Caco-2 (cell line): ENCODE measurements at places on chromosomes 1 and 21. TPM values are rescaled to one million over a fixed set of nuclear protein-coding genes. Genes with fewer than 3 reads are reported as not detected.

The C1QA gene
- not detected in 2 replicates for total RNA-seq

The MATN1 gene
- total RNA-seq: not detected in 2 replicates

The TCHHL1 gene
- not detected in 2 replicates for total RNA-seq

The LCA5L gene
- 0.44 and 0.61 TPM in 2 replicates for total RNA-seq

The LYPD8 gene
- total RNA-seq: not detected in 2 replicates

GRCh38 chr1:184035719-184036516 is 1.6 kb downstream of the COLGALT2 start:
- DNase-seq: peak; percentile 46

GRCh38 chr1:226215239-226215638 is 8.2 kb upstream of the MIXL1 start:
- no peak for DNase-seq

DNA sequence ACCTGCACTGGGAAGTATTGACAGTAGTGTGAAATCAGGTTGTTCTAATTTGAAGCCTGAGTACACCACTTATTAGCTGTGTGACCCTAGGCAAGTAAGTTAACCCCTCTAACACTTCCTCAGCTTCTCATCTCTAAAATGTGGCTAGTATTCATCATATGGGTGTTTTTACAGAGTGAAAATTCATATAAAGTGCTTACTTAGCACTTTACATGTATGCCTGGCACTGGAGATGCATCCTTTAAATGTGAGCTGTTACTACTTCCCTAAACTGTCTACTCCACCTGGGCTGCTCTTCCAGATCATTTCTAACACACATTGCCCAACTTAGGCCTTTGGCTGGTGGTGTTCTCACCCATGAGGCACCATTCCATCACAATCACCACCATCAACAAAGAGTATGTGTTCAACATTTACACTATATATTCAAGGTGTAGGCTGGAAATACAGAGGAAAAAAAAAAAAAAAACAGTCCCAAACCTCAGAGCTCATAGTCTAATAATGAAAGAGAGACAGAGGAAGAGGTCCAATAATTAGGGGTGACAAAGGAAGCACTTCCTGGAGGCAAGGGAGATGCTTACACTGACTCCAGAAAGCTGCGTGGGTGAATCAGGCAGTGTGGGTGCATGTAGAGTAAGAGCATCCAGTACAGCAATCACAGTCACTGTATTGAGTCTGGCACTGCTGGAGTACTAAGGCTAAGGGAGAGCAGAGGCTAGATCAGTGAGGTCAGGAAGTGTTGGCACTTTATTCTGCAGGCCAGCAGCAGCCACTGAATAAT is 3.6 kb downstream of the STX6 start:
- DNase-seq: no peak

DNA sequence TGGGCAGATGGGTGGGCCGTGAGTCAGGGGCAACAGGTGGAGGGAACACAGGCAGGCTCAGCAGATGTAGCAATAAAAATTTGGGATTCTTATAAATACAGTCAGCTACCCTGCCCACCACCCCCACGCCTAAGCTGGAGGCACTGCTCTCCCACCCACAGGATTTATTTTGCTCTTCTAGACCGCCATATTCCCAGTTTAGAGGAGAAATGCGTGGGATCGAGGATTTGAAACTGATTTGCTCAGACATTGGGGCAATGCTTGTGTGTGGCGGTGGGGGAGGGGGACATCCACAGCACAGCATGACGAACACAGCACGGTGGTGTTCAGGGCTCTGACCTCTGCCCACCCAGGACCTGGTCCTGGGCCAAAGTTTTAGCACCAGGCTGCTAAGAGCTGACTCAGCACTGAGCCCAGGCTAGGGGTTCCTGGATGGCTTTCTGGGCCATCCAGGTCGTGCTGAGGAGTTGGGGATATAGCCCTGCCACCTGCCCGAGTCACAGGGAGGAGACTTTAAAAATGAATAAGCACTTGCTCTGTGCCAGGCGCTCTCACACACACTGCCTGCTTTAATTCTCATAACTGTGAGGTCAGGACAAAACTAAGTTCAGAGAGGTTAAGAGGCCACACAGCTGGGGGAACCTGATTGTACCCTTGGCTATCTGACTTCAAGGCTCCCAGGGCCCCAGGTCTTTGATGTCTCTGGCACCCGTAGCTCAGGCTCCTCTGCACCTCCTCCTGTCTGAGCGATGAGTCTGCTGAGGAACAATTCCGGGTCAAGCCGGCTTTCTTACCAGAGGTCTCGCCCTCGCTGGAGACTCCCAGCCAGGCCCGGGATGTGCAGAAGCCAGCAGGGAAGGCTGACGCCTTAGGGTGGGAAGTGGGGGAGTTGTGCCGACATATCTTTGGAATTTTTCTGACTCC is 29.4 kb upstream of the CSF1 start:
- DNase-seq: no peak

DNA sequence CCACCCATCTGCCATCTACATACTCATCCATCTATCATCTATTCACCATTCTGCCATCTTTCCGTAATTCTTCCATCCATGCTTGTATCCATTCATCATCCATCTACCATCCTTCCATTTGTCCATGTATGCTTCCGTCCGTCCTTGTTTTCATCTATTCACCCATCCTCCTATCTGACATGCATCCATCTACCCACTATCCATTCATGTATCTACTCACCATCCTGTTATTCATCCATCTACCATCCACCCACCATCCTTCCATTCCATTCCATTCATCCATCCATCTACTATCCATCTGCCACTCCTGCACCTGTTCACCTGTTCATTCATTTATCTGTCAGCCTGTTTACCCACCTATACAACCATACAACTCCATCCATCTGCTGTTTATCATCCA is 86.2 kb downstream of the TRIM11 start:
- no peak for DNase-seq

DNA sequence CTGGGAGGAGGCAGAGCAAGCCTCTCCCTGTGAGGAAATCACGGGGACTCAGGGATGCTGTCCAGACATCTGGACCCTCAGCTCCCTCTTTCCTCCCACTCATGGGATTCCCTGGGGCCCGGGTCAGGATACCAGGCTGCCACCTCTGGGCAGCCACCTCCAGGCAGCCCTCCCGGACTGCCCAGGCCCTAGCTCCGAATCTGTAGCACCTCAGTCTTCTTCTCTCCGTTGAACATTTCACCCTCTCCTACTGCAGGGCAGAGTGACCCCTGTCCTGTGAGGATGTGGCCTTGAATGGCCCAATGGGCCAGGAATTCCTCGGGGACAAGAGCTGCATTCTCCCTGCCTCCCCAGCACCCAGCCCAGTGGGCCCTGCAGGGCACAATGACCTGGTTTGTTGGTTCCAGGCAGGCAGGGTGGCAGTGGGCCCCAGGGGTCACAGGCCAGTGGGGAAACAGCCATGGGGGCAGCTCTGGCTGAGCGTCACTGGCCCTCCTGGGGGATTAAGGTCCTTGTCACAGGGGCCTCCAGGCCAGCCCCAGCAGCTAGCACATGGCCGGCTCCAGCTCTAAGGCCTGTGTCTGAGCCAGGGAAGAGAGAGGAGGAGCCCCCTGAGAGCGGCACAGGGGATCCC is 9.5 kb upstream of the TTC34 start:
- DNase-seq: no peak

GRCh38 chr1:91261655-91262054 is 143.0 kb downstream of the HFM1 start:
- DNase-seq: no peak

GRCh38 chr1:171743081-171743870 is 1.4 kb upstream of the VAMP4 start:
- no peak for DNase-seq

GRCh38 chr1:208164609-208165008 is 79.6 kb downstream of the PLXNA2 start:
- no peak for DNase-seq

DNA sequence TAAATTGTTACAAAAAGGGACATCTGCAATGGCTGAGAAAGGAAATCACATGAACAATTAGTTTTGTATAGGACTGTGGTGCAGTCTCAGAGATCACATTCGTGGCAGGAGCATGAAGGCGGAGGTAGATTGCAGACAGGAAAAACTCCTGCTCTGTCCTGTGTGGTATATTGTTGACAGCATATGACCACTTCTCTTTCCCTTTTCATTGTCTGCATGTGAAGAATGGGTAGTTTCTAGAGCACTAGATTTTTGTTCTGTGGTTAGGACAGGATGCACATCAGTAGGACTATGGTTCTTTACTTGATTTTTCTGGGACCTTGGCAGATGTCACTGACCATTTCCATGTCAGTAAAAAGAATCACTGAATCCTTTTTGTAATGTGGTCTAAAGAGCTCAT is 625.9 kb upstream of the PKN2 start:
- DNase-seq: no peak

DNA sequence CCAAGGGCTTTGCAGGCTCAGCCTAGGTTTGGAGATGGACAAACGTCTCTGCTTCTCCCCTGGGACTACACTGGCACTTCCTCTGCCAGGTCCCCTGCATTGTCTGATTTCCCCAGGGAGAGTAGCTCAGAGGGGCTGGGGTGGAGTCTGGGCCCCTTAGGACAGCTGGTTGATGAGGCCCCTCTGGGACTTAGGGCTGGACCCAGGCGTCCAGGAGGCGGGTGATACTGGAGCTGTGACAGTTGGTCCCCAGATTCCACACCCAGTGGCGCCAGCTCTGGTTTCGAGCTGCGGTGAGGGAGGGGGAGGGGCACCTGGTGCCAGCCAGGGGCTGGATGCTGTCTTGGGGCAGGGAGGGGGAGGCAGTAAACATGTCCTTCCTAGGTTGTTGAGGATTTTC is 7.4 kb upstream of the MEX3A start:
- no peak for DNase-seq

- no peak for DNase-seq
Observed at GRCh38 chr1:30125021-30125820, 598.2 kb downstream of the MATN1 start.

DNA sequence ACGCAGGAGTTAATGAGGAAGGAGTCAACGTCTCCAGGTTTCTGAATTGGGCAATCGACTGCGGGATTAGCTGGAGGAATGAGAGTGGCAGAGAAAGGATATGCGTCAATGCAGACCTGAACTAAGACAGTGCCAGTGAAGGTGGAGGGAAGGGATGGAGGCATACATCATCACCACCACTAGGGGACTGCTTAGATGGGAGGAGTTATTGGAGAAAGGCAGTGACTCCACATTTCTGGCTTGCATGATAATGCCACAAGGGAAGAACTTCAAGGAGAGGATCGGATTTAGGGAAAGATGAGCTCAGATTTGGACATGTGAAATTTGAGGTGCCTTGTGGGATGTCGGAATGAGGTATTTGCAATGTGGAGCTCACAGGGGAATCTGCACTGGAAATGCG is 17.5 kb downstream of the VASH2 start:
- peak; percentile 52 for DNase-seq

DNA sequence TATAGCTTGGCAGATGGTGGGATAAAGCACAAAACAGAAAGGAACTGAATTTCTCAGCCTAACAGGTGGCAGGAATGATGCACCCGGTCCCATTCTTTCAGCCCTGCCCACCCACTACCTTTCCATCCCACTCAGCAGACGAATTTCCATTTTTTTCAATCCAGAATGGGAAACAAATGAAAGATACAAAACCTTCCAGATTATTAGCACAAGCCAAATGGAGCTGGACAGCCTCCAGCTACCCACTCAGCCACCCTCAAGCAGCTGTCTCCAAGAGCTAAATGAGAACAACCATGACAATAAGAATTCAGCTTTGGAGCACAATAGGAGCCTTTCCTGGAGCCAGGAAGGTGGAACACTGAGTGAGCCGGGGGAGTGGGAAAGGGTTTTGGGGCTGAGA is 96.3 kb upstream of the ST6GALNAC5 start:
- DNase-seq: no peak

GRCh38 chr1:226890331-226891108 is 20.1 kb downstream of the PSEN2 start:
- DNase-seq: no peak
